ENCODE measurements at places on chromosomes 2 and 18. TPM values are rescaled to one million over a fixed set of nuclear protein-coding genes. Genes with fewer than 3 reads are reported as not detected.
A peak's percentile ranks its signal among the peaks of the same experiment; 100 is the strongest.

Gene ASXL3
- 0.66 TPM for total RNA-seq

Gene ATP8B1
- 18.9 TPM for total RNA-seq

DNA sequence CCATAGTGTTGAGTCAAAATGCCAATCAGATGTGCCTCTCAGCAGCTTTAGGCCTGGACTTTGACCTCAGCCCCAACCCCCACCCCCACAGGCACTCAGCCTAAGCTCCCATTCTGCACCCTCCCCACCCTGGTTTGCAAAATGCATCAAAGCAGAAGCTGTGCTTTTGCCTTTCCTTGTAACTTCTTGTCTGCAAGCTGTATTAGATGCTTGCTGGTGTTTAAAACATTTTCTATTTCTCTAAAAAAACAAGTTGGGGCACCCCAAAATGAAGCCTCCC, 26.6 kb upstream of the STEAP3 start:
- H3K36me3 ChIP-seq: no peaks in the 10 kb centered on the region
- H3K4me1 ChIP-seq: no peaks in the 10 kb centered on the region
- no peak overlapping the region for H3K27ac ChIP-seq
- no peak for DNase-seq
- no peak overlapping the region for H3K4me3 ChIP-seq

DNA sequence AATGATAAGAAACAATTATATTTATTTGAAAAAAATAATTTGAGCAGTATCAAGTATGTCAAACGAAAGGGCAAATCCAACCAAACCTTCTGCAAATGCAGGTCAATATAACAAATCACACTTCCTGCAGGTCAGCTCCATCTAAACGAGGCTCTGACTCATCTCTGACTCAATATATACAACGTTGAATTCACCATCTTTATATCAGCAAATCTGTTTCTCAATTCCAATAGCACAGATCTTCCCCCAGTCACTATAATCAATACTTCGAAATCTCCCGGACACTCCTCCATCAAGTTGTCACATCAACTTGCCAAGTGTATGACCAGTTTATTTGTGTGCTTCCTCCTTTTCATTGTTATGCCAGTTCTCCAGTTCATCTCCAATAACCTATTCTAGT, 388.9 kb downstream of the ZEB2 start:
- no peak overlapping the region for H3K4me3 ChIP-seq
- no peaks in the 10 kb centered on the region for H3K4me1 ChIP-seq
- no peaks in the 10 kb centered on the region for H3K36me3 ChIP-seq
- no peak overlapping the region for H3K27ac ChIP-seq

GRCh38 chr2:230144355-230144754, 75.4 kb downstream of the SP110 start:
- H3K36me3 ChIP-seq: no peaks in the 10 kb centered on the region
- H3K4me3 ChIP-seq: no peak overlapping the region
- DNase-seq: no peak
- no peaks in the 10 kb centered on the region for H3K4me1 ChIP-seq

DNA sequence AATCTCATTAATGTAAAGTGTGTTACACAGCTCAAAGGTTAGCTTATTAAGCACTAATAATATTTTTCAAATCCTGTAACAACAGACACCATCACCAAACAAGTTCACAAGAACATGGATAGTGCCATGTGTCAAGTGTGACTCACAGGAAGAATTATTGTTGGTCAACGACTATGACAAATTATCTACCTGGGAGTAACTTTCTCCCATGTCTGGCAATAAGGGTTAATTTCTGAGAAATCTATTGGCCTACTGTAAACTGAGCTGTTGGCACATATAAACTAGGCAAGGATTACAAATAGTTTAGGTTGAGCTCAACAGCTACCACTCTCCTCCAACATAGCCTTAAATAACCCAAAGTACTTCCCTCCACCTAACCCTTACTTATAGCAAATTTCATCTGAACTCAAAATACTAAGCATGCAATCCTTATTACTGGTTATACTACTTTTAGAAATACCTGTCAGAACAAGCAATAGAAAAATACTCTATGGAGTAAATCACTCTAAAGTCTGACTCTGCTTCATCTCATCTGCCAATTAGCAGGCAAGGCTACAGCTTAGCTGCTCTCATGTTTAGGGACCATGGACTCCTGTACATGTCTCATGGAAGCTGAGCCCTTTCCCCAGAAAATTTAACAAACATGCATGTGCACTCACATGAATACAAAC, 223.0 kb downstream of the NBAS start:
- H3K27ac ChIP-seq: no peak overlapping the region
- H3K27me3 ChIP-seq: no peaks in the 10 kb centered on the region
- no peak for DNase-seq
- H3K36me3 ChIP-seq: peaks cover 14% of the 10 kb centered on the region
- no peaks in the 10 kb centered on the region for H3K4me1 ChIP-seq

DNA sequence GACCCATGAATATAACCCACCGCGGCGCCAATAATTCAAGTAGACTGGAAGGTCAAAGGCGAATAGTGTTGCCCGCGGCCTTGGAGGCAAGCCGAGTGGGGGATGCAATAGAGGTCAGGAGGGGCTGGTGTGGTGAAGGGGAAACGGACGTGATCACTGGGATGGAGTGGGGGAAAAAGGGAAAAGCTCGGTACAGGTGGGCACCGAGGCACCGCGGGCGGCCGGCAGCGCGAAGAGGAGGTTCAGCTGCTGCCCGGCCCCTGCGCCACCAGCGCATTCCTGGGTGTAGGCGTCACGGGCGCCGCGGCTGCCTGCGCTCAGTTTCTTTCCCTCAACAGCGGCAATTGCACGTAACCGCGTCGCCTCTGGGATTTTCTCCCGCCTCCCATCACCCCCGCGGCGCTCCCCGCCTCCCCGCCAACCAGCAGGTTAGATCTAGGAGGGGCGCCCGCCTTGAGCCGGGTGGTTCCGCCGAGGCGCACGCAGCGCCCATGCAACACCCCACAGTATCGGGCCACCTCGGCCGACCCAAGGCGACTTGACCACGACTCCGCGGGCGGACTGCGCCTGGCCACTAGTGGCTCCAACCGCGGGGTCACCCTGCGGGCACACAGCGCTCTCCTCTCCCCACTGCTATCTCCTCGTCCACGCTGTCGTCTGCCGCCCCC, 1.5 kb downstream of the RND3 start:
- no peaks in the 10 kb centered on the region for H3K36me3 ChIP-seq
- peaks cover 38% of the 10 kb centered on the region for H3K4me1 ChIP-seq
- peak overlapping the region; percentile 88 for H3K4me3 ChIP-seq
- no peaks in the 10 kb centered on the region for H3K27me3 ChIP-seq
- H3K27ac ChIP-seq: peak overlapping the region; percentile 97
- no peak for DNase-seq

DNA sequence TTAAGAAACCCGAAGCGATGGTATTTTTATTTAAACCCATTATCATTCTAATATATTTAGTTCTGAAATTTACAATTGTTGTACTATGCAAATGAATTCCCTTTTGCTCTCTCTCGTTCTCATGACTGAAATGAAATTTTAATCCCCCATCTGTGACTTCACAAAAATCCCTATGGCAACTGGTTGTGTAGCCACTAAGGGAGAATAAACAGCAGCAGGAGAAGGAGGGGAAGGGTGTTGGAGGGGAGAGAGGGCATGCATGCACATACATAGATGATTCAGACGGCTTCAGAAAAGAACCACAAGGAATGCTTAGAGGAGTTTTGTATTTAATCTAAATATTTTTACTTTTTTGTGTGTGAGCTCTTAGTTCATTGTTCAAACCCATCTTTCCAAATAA, 36.8 kb downstream of the CPS1 start:
- H3K27me3 ChIP-seq: no peaks in the 10 kb centered on the region
- no peak overlapping the region for H3K27ac ChIP-seq
- DNase-seq: no peak
- no peaks in the 10 kb centered on the region for H3K36me3 ChIP-seq
- H3K4me3 ChIP-seq: no peak overlapping the region
- H3K4me1 ChIP-seq: no peaks in the 10 kb centered on the region

Measured in esophagus muscularis mucosa (tissue), 4 donors.